ENCODE measurements at places on chromosomes 7 and 10. TPM values are rescaled to one million over a fixed set of nuclear protein-coding genes. Genes with fewer than 3 reads are reported as not detected.

DNA sequence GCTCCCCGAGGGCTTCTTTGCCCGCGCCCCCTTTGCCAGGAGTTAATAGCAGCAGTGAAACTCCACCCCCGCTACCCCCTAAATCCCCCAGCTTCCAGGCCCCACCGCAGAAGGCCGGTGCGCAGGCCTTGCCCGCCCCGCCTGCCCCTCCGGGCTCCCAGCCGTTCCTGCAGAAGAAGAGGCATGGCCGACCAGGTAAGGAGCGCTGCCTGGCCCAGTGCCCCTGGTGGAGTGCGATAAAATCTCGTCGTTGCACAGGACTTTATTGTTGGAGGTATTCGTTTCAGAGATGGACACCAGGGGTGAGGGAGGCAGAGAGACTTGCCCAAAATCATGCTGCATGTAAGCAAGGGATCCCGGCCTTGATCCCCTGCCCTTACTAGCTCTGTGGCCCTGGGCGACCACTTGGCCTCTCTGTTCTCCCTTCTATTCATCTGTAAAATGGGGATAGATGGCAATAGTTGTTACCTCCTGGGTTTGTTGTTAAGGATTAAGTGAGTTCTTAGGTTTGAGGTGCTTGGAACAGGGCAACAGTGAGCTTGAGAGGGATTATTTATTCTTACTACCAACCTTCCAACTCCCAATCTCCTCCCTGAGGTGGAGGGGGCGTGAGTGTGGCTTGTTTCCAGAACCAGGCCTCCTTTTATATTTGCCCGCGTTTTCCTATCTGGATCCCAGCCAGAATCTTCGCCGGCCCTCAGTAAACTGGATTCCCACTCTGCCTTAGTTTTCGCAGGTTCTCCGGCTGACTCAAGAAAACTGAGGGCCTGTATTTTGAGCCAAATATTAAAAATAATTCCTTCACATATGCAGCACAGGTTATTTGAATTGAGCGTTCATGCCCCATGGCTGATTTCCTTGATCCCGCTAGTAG lies 78.3 kb downstream of the WIPF3 start:
- no peak for DNase-seq

DNA sequence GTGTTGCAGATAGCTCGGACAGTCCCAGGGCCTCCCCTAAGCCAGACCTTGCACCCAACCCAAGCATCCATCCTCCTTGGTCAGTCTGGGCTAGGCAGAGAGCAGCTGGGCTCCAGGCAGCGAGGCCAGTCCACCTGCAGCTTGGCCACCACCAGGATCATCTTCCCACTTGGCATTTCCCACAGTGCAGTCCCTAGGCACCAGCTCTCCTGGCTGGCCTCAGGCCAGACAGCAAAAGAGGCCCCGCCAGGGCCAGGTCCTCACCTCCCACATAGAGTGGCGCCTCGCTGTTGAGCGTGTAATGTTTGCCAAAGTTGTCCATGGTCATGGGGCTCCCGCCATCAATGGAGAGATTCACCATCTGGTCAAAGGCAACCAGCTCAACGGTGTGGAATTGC lies 171.7 kb downstream of the LCOR start:
- no peak for DNase-seq

DNA sequence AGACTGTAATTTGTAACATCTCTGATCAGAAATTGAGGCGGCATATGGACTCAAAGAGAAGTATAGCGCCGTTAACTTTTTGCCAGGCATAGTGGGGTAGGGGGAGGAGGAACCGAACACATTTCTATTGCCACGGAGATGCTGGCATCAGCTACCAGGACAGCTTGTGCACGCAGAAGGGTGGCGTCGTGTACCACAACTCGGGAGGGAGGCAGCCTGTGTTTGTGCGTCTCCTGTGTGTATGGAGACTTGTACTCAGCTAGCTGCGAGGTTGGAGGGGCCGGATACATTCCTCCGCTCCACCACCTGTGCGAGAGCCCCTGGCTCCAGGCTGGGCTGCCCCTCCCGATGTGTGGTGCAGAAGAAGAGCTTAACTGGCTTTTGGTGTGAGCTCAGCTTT lies 634.8 kb downstream of the TYW1 start:
- no peak for DNase-seq

GRCh38 chr7:150849204-150849775 lies 3.0 kb upstream of the AOC1 start:
- DNase-seq, result no peak

DNA sequence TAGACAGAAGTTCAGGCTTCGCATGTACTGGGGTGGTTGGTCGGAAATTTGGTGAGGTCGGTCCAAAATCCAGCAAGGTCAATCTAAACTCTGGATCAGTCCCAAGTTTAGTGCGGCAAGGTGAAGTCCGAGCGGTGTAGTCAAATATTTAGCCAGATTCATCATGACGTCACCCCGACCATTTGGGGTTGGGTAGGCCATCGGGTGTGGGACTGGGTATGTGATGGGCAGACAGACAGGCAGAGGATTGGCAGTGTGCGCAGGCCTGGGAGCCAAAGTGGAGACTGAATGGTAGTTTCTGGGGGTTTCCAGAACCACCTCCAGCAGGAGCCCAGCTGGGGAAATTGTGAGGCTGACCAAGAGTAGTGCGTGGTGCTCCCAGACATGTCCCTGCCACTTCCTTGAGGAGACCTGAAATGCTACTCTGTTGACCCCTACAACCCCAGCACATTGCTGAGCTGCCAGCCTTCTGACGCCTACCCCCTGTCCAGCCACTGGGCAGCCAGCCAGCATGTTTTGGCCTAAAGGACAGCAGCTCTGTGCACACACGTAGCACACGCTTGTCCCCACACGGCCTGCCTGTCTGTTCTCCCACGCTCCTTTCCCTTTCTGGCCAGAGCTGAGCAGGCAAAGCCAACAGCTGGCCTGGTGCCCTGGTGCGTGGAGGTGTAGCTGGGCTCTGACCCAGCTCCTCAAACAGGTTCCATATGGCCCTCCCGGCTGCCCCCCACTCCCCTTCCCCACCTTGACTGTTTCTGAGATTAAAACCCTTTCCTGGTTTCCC lies 55.9 kb downstream of the FAM241B start:
- DNase-seq, result no peak

DNA sequence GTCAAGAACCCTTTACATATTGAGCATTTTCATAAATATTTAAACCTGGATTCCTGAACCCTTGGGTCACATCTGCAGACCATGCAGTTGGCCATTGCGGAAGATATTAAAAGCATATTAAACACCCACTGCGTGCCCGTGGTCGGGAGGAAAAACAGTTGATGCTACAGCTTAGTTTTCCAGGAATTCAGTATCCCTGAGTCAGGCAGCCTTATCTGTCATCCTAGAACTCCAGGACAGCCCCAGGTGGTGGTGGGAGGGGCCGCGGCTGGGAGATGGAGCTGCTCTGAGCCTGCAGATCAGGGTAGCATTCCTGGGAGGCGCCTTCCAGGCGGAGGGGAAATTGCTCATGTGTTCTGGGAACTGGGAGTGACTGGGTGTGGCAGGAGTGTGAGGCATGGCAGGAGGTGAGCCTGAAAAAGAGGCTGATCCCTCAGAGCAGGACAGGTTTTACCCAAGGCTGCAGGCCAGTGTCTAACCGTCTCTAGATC lies 222.9 kb upstream of the SH2B2 start:
- no peak for DNase-seq

DNA sequence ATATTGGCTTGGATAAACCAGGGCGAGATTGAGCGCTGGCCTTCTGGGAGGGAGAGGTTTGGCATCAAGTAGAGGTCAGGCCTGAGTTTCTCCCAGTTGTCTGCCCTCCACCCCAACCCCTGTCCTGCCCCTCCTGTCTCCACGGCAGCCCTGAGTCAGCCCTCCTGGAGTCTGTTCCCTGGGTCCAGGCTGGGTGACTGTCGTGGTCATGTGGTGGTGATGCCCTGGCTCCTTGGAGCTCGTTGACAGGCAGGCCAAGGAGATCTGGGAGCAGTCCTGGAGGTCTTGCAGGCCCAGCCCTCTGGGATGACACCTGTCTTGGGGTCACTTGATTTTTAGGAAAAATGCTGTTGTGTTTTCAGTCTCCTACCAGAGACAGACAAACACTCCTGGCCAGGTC lies 53.6 kb upstream of the PODXL start:
- no peak for DNase-seq

GRCh38 chr7:12317675-12318074 lies 86.0 kb downstream of the VWDE start:
- no peak for DNase-seq

- no peak for DNase-seq
Observed at GRCh38 chr7:143811-144453, 48.4 kb upstream of the FAM20C start.

DNA sequence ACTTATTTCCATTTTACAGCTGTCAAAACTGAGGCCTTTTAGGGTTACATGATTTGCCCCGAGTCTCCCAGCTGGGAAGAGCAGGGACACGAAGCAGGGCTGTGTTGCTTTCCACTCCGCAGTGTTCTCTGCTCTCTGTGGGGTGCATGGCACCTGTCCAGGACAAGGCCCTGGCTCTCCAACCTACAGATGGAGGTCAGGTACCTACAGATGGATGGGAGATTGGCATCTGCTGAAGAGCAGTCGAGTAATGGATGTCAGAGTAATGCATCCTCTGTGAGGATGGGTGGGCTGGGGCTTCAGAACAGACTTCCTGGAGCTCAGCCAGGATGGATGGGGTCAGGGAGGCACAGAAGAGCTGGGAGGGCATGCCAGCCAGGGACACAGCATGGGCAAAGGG lies 85.0 kb downstream of the EMX2 start:
- DNase-seq, result no peak

AFAP1L2 gene
- 1.8 TPM for total RNA-seq

HOGA1 gene
- not detected for total RNA-seq

TET1 gene
- 2.8 TPM for total RNA-seq

MRM2 gene
- total RNA-seq, result 4.1 TPM

ECHS1 gene
- 20.2 TPM for total RNA-seq

CH25H gene
- not detected for total RNA-seq

Data from T-helper 17 cell (primary cell).